Kidney capillary endothelial cell (primary cell): ENCODE measurements at places on chromosomes 4 and X.

DNA sequence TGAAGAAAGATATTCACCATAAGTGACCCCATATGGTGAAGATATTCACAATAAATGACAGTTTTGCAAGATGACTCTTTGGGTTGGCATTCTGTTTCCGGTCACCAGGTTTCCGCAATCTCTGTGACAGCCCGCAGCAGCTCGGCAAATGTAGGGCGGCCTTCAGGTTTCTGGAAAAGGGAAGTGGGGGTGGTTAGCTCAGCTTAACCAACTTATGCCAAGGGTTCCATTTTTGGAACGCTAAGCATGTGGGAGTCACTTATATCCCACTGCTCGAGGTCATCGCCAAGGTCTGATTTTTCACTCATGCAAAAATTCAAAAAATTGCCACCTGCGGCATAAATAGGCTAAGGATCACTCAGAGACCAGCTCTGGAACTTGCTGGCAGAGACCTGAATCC is 51.0 kb downstream of the NIPAL1 start:
- DNase-seq, result no peak

DNA sequence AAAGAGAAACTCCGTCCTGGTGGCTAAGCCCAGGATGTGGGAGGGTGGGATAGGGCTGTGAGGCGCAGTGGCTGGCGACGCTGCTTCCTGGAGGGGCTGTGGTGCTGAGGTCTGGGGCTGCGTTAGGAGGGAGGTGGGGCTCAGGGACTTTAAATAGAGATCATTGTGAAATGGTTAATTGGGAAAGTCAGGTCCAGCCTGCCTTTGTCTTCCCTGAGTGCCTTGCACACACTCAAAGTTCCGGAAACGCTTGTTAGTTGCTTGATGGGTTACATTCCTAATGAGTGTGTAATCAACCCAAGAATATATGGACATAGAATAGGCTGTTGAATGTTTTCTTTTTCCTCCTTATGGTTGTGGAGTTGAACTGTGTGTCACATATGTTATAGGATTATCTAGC is 55.7 kb upstream of the CLDN34 start:
- DNase-seq, result peak; percentile 38

DNA sequence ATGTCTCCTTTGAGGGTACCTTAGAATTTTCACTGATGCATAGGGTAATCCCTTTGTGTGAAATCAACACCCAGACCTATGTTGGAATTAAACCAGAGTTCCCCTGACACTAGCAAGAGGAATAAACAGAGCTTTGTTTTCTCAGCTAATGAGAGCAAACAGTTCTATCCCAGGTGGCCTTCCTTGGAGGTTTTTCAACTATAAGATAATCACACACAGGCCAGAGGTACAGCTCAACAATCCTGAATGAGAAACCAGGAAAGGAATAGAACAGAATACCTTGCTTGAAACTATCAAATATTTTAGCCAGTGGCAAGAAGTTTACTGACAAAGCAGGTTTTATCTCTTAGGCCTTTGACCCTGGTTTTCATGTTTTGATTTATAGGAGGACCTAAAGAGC is 100.2 kb downstream of the OTC start:
- DNase-seq, result no peak

DNA sequence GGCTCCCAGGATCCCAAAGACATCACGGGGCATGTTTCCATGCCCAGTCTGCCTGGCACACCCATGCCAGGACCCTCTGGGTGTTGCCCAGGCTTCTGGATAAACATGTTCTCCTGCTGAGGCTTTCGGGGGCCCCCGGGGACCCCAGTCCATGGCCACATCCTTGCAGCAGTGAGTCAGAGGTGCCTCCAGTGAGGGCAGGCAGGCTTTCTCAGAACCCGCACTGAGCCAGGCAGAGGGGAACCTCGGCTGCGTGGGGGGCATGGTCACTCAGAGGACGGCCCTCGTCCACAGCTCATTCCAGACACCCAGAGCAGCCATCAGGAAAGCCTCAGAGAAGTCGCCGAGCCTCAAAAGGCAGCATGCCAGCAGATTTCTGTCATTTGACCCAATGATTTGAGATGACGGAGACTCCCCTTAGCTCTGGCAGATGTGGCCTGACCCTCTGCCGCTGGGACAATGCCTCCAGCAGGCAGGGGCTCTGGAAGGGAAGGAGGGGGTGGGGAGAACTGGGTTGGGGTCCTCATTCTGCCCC is 54.8 kb downstream of the PPP2R2C start:
- DNase-seq, result no peak

DNA sequence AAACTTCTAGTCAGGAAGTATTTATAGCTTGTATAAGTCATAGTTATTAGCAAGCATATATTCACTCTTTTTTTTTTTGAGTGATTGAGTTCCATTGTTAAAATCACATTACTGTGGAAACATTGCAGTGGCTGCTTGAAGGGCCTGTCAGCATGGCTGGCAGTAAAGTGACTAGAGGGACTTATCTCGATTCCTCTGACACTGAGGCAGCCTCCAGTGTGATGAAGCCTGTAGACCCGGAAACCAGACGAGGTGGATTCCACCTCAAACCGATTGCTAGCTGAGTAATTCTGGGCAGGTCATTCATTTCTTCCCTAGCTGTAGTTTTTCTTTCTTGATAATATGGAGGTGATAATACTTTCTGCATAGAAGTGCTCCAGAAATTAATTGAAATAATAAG is 4.7 kb downstream of the FAM149A start:
- DNase-seq, result no peak

DNA sequence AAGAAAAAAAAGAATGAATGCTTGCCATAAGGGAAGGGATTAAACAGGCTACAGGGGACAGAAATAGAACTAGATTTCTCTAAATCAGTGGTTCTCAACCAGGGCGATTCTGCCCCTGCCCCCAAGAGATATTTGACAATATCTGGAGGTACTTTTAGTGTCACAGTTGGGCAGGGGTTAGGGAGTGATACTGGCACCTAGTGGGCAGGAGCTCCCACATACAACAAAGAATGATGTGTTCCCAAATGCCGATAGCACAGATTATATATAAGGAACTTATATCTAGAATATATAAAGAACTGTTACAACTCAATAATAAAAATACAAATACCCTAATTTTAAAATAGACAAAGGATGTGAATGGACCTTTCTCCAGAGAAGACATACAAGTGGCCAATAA is 14.7 kb downstream of the S100G start:
- no peak for DNase-seq

GRCh38 chrX:104104676-104105075 is 7.6 kb upstream of the ZCCHC18 start:
- DNase-seq, result no peak

DNA sequence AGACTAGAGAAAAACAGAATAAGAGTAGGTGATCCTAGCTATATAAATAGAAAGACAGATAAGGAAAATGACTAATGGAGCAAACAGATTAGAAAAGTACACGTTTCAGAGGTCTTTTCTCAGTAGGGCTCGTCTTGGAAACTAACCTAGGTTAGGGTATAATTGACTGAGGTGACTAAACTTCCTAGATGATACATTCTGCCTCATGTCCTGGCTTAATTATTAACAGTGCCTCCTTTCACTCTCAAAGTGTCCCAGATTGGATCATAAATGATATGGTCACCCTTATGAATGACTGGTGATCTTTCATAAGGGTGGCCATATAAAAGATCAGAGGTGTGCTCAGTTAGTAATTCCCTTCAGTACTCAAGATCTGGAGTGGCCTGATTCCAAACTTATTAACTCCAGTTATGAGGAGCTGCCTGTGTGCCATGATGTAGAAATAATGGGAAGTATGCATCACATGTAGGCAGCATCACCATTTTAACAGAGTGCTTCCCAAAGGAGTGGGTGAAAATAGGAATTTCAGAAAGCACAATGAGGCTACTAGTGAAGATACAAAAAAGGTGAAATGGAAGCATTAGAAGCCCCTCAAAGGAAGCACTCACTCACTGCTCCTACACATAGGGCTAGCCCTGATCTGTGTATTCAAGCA is 14.7 kb upstream of the GRIA3 start:
- DNase-seq, result peak; percentile 2

DNA sequence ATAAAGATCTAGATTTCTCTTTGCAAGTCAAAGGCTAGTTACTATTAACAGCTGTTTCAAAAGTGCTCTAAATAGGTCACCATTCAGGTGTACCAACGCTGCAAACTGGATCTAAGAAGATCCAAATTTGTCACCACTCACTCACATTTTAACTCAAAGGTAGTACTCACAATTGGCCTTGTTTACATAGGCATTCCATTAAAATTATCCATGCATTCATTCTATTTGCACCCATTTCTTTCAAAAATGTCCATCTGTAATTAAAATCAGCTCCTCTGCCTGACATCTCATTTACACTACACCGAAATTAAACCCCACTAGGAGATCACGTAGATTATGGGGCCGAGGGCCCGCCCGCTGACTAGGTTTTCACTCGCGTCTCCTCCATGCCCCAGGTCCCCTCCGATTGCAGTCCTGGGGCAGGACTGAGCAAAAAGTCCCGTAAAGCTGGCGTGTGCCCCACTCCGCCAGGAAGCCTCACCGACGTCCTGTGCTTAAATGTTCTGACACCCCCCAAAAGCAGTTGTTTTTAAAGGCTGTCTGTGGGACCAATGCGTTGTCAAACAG is 1.3 kb upstream of the ING2 start:
- DNase-seq, result no peak

- no peak for DNase-seq
Observed at GRCh38 chr4:48295116-48295515, 25.5 kb upstream of the TEC start.
